ENCODE measurements at places on chromosomes 12 and 14. TPM values are rescaled to one million over a fixed set of nuclear protein-coding genes. Genes with fewer than 3 reads are reported as not detected.

- DNase-seq = no peak
Observed at GRCh38 chr12:13562915-13563742, 366.6 kb downstream of the EMP1 start.

DNA sequence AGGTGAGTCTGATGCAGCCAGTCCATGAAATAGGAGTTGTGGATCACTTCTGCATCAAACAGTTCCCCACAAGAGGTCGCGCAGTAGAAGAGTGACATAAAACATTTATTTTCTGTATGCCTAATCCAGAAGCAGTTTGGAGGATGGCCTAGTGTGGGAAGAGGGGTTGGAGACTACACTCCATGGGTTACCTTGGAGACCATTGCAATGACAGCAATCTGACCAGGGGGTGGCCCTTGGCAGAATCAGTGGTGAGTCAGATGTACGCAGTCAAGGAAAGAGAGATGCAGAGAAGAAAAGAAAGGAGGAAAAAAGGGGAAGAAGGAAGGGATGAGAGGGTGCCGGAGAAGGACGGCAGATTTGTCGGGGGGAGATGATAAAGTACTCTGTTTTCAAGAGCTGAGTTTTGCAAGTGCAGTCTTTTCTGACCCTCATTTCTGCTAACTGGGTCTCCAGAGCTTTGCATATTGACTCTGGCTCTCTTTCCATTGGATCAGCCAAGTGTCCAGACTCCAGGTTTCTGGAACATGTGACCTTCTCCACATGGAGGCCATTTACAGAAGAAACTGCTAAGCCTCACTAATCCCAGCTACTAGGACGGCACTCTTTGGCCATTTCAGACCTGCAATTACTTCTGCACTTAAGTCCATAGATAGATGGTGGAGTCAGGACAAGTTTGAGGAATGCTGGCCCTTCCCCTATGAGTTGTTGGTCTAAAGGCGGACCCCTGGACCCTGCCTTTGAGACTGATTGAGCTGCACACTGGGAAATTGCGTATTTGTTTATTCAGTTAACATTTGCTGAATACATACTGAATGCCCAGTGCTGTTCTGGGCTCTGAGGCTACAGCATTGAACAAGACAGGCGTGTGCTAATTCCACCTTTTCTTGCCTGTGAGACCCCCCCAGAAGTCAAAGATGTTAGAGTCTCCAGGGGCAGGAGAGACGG, 424.2 kb downstream of the BCL11B start:
- DNase-seq = no peak

DNA sequence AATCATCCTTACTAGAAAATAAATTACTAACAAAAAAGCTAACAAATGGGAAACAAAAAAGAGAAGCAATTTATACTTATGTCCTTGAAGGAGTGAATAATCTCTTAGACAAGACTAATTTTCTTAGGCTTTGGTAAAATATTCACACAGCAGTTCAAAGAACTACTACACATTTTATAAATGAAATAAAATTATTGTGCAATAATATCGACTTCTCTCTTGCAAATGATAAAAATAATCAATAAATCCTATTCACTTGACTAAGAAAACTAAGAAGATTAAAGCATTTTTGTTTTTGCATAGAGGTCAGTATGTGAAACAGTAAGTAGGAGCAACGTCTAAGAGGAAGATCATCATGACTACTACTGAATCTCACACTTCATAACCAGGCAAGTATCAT, 82.0 kb downstream of the EML5 start:
- no peak for DNase-seq

The POTEG gene
- polyA plus RNA-seq = not detected

DNA sequence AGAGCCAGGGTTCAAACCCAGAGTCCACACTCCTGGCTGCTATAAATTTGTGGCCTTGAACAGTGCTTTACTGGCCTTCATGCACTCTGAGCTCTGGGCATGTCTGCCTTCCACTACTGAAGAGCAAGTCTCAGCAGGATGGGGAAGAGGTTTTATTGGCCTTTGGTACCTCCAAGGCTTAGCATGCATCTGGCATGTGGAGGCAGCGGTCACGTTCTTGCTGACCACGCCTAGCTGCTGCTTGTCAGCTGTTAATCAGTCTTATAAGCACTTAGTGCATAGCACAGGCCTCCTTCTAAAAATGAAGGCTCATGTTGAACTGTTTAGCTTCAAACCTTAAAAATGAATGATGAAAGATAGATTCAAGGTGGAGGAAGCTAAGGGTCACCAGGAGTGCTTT, 177.5 kb downstream of the PELI2 start:
- no peak for DNase-seq

GRCh38 chr14:98899441-98899840, 372.6 kb downstream of the BCL11B start:
- DNase-seq = no peak

The NANOG gene
- not detected for polyA plus RNA-seq

GRCh38 chr14:56858422-56858821, 48.1 kb upstream of the OTX2 start:
- DNase-seq = no peak

GRCh38 chr12:14317362-14318146, 47.9 kb upstream of the ATF7IP start:
- no peak for DNase-seq
